Renal cortical epithelial cell (primary cell): ENCODE measurements at places on chromosomes 13 and 19. TPM values are rescaled to one million over a fixed set of nuclear protein-coding genes. Genes with fewer than 3 reads are reported as not detected.

SIGLEC5 gene
- not detected in 2 replicates for total RNA-seq

F10 gene
- 0.10 and 1.0 TPM in 2 replicates for total RNA-seq

TNFSF9 gene
- 7.4 and 30.9 TPM in 2 replicates for total RNA-seq

DDX39A gene
- 32.6 and 66.0 TPM in 2 replicates for total RNA-seq

ZNF443 gene
- 10.8 and 12.7 TPM in 2 replicates for total RNA-seq

TEX26 gene
- total RNA-seq = not detected in 2 replicates

LMTK3 gene
- total RNA-seq = 1.1 and 1.2 TPM in 2 replicates

FFAR1 gene
- not detected in 2 replicates for total RNA-seq

PCDH20 gene
- total RNA-seq = 19.1 and 46.4 TPM in 2 replicates

SPACA4 gene
- not detected in 2 replicates for total RNA-seq

CLEC17A gene
- not detected in 2 replicates for total RNA-seq

ZNF135 gene
- total RNA-seq = 2.3 and 7.7 TPM in 2 replicates

MLNR gene
- not detected in 2 replicates for total RNA-seq

S1PR5 gene
- total RNA-seq = not detected in 2 replicates

LRP3 gene
- 6.3 and 11.4 TPM in 2 replicates for total RNA-seq

KLK4 gene
- total RNA-seq = not detected in 2 replicates

ZNF780A gene
- total RNA-seq = 7.5 and 40.4 TPM in 2 replicates

KLK13 gene
- not detected in 2 replicates for total RNA-seq

CCDC122 gene
- total RNA-seq = 8.2 and 10.2 TPM in 2 replicates

ZNF546 gene
- 0.52 and 5.7 TPM in 2 replicates for total RNA-seq

FGF14 gene
- total RNA-seq = 0.70 TPM in 1 of 2 replicates, not detected in the other

RDH8 gene
- total RNA-seq = not detected in 2 replicates

EML2 gene
- 47.4 and 61.3 TPM in 2 replicates for total RNA-seq

POSTN gene
- 1.2 and 1.6 TPM in 2 replicates for total RNA-seq

ZNF433 gene
- total RNA-seq = 4.3 and 7.9 TPM in 2 replicates

PRTN3 gene
- total RNA-seq = not detected in 2 replicates

ZNF541 gene
- total RNA-seq = not detected in 2 replicates

EFNA2 gene
- total RNA-seq = 0.10 TPM in 1 of 2 replicates, not detected in the other

ZNF430 gene
- 13.0 and 17.5 TPM in 2 replicates for total RNA-seq

ADGRE3 gene
- not detected in 2 replicates for total RNA-seq

C19orf67 gene
- not detected in 2 replicates for total RNA-seq

FCAR gene
- not detected in 2 replicates for total RNA-seq
